Right forelimb (tissue), 1 donor: ENCODE measurements at places on chromosomes 3 and 15.

DNA sequence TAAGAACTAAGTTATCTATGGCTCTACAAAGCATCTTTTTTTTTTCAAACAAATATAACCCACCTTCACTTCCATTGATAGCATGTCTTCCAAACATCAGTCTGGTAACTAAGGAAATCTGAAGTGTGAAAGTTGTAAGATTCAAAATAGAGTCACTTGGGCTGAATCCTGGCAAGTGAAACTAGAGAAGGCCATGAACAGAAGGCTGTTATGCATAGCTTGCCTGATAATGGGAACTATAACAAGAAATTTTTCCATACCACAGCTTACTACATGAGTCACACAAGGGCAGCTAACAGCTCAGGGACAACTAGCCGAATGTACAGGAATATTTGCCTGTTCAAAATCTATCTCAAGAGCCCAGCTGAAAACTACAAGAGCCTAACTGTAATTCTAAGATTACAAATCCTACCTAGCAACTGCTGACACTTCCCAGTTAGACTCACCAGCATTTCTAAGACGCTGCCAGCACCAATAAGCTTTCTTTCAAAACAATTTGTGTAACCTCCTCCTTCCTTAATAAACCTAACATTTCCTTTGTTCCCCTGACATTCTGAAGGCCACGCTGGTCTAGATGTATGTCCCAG, 1066.5 kb downstream of the PLOD2 start:
- DNase-seq: no peak

- no peak for DNase-seq
Measured at GRCh38 chr3:133278260-133279043, 121.4 kb upstream of the BFSP2 start.

GRCh38 chr15:92636401-92636907, 19.1 kb downstream of the FAM174B start:
- DNase-seq: no peak

GRCh38 chr3:61182662-61183061, 68.6 kb downstream of the FHIT start:
- no peak for DNase-seq

DNA sequence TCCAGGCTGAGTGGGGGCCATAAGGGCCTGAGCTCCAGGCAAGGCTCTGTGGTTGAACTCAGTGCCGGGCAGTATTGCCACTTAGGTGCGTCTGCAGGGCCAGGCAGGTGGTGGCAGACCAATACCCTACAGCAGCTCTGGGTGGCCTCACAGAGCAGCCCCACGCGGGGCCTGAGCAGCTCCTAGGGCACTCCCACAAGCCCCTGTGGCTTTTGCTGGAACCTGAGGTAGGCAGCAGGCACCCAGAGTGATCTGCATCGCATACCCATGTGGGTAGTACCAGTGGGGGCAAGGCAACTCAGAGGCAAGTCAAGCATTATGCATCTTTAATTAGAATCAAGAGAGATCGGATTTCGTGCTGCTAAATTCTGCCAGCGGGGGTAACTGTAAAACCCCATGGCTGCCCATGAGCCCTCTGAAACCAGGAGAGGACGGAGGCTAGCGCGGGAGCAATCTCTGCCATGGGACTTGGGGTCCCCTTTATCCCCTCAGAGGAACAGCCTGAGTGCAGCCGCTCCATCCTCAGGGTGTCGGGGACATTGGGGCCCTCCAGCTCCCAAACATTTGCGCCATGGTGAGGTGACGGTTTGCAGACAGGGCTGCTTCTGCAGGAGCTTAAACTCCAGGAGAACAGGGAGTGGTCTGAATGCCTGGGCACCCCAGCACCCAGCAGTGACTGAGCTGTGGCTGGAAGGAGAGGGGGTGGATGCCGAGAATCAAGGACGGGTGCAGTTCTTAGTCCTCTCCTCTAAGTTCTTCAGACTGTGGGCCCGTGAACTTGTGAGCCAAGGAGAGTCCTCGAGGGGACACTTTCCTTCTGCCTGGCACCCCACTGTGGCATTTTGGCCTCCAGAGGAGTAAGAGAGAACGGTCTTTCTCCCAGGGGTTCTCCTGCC, 62.4 kb upstream of the PCSK6 start:
- DNase-seq: peak; percentile 16

DNA sequence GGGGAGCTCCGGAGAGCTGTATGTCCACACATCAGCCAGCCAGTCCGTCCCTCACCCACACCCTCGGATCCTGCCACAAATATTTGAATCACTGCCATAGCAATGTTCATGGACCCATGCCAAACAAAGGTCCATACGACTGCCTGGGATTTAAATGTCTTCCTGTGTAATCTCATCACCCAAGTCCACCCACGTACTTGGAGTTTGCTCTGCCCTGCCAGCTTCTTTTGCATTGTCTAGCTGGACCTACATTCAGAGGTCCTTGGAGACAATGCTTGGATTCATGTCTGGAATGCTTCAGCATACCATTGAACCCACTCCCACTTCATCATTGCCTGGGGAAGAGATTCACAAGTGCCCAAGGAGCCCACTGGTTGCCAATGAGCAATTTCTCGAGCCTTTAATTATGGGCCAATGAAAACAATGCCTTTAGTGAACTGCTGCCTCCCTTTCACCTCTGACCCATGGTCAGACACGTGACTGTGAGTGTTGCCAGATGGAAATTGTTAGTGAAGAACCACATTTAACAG, 90.4 kb upstream of the PHLDB2 start:
- no peak for DNase-seq

DNA sequence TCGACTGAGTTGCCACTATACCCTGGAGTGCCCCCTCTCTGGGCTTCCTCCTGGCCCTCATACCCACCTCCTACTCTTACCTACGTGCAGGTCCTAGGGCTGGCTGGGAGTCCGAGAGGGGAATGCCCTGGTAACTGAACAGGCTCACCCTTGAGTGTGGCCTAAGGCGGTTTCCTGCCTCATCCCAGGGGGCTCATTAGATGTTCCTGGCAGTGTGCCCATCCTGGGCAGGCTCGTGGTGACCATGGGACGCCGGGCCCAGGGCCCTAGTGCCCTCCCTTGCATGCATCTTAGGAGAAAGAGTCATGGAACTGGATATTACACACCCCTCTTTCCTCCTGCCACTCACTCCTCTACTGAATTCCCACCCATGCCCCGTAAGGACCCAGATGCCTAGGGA, 2.8 kb downstream of the SEMA4B start:
- DNase-seq: peak; percentile 58

- no peak for DNase-seq
Measured at GRCh38 chr3:78174821-78175220, 1134.9 kb downstream of the ROBO2 start.

GRCh38 chr3:135041601-135042000, 246.5 kb downstream of the EPHB1 start:
- no peak for DNase-seq

GRCh38 chr15:62444104-62445022, 279.3 kb upstream of the C2CD4B start:
- DNase-seq: no peak

GRCh38 chr3:141881702-141882101, 5.3 kb downstream of the ATP1B3 start:
- no peak for DNase-seq

GRCh38 chr3:30894521-30895251, at the start of gene GADL1:
Gene GADL1, minus strand, starts transcription at chr3:30894661. Its CDS starts 47 bp downstream, at chr3:30894614.
- DNase-seq: peak; percentile 55

GRCh38 chr3:121481106-121481880, 64.5 kb downstream of the POLQ start:
- DNase-seq: no peak

DNA sequence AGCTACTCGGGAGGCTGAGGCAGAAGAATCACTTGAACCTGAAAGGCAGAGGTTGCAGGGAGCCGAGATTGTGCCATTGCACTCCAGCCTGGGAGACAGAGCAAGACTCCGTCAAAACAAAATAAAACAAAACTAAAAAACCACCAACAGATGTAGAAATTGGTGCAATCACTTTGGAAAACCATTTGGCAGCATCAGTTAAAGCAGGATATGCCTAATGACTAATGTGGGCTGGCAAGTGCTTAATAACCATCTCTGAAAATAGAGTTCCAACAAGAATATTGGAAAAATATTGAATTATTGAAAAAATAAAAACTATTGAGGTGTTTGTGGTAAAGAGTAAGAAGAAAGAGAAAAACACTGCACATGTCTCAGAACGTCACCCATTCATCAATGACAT, 16.1 kb upstream of the RTP3 start:
- DNase-seq: no peak

DNA sequence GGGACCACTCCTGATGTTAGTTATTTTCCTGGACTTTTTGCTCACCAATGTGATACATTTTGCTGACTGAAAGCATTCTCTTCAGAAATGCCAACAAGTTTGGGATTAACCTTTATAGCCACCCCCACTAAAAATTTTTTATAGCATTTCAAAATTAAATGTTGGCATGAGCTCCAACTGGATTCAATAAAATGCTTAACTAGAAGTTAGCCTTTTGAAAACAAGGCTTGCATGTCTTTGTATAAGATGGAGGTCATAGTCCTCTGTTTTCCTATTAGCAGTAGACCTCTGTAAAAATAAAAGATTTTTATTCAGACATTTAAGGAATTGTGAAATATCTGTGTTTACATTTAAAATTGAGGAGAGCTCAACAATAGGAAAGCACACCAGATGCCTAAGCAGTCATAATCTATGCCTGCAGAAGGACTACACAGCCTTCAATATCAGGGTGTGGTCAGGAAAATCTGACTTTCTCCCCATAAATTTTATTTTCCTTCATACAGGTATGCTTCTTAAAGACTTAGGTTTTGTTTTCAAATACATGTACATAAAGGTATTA, 87.2 kb downstream of the DNAJC13 start:
- DNase-seq: no peak

GRCh38 chr3:142225885-142226215, 465 bp upstream of the GK5 start:
- no peak for DNase-seq

- DNase-seq: no peak
Measured at GRCh38 chr3:152797751-152798432, 37.0 kb upstream of the P2RY1 start.

DNA sequence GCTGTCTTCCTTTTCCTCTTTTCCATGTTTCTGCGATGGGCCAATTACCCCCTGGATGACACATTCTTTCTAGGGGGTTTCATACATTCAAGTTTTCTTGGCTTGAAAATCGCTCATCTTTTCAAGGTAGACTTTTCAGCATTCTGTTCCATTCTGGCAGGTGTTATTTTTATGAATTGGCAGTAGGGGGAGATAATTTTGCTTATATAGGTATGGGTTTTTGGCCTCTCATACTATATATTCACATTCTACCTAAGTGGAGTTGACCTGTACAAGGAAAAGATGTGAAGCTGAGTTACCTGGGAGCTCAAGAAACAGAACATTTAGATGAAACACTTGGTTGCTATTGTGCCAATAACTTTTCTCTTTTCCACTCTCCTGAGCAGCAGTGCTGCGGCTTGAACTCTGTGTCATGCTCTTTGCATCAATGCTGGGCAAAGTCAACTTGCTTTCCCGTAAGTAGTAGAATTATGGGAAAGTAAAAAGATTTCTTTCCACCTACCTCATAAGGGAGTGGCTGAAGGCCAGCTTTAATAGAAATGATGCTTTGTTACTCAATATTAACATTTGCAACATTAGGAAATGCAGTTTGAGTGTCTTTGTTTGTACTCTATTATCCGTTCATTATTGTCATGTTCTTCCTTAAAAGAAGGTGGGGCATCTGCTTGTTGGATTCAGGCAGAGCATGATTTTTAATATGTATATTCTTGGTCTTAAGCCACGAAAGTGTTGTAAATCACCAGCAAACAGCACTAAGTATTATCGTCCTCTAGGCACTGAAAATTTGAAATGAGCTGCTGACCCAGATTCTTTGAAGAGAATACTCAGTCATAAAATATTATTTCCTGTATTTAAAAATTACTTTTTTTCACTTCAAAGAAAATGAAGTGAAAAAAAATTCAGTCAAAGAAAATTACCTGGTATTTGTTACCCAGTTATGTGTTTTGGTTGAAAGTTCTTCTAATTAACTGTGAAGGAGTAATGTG, 27.7 kb upstream of the MFSD1 start:
- DNase-seq: no peak

DNA sequence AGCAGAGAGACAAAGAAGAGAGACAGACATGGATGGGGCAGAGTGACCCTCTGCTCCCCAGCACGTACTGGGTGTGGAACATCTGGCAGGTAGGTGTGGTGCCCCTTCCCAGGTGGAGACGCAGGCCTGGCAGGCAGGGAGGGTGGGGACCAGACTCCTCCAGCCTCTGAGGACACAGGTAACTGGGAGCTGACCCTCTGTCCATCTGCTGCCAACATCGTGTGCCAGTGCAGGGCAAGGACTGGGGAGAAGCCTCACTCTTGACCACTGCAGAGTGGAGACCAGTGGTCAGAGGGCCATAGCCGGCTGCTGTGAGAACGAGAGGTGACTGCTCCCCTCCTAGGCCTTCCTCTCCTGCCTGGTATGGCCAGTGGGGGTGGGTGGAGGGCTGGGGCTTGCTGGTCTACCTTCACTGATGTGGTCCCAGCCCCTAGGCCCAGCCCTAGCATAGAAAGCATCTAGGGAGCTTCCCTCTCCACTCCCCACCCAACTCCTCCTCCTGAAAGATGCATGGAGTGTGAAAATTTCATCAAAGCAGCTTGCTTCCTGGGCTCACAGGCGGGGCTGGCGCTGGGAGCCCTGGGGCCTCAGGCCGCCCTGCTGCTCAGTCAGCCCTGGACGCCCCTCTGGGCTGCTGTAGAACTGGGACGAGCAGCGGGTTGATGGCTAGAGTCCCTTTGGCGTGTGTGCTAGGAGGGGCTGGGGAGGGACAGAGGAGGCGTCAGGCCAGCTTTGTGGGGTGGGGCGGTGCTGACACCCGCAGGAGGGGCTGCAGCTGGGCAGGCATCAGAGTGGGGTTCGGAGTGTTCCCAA, 90.3 kb downstream of the PLXNA1 start:
- no peak for DNase-seq

GRCh38 chr3:113552851-113553250, 20.5 kb downstream of the SIDT1 start:
- DNase-seq: no peak
